ENCODE measurements at places on chromosomes 11 and 22.

DNA sequence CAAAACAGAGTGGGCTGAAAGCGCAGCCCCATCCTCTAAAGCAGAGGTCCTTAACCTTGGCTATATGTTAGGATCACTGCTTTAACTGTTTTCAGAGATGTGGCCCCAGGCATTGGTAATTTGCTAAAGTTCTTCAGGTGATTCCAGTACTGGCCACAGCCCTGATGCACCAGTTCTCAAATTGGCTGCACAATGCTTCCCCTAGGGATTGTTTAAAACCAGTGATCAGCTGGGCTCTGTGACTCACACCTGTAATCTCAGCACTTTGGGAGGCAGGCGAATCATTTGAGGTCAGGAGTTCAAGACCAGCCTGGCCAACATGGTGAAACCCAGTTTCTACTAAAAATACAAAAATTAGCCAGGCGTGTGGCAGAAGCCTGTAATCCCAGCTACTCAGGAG is 8.4 kb upstream of the IRAG1 start:
- DNase-seq: no peak

DNA sequence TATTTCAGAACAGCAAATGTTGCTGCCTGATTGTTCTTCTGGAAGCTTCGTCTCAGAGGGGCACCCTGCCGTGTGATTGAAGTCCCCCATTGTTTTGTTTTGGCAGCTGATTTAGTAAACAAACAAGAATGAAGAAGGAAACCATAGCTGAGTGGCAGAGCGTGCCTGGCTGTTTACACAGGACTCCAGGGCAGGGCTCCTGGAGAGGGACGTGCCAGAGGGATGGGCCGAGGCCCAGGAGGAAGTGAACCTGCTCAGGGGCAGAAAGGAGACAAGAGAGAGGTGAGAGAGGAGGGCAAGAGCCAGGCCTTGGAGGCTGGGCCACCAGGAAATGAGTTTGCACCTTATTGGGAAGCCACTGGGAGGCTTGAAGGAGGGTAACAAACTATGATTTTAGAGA is 85.5 kb upstream of the B3GAT1 start:
- no peak for DNase-seq

DNA sequence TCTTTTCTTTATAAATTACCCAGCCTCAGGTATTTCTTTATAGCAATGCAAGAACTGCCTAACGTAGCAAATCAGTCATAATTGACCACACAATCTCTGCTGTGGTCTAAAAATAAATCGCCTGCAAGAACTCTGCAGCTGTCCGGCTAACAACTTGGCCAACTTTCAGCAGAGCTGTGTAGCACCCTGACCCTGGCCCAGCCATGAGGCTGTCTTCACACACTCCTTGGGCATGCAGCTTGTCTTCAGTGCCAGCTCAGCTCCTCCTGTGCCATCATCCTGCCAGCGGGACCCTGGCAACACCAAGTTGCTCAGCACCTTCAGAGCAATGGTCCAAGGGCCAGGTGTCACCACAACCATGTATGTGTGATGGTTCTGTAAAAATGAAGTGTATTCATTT is 355.6 kb downstream of the OPCML start:
- DNase-seq: no peak

GRCh38 chr11:3002871-3003270 is 10.7 kb upstream of the NAP1L4 start:
- no peak for DNase-seq

DNA sequence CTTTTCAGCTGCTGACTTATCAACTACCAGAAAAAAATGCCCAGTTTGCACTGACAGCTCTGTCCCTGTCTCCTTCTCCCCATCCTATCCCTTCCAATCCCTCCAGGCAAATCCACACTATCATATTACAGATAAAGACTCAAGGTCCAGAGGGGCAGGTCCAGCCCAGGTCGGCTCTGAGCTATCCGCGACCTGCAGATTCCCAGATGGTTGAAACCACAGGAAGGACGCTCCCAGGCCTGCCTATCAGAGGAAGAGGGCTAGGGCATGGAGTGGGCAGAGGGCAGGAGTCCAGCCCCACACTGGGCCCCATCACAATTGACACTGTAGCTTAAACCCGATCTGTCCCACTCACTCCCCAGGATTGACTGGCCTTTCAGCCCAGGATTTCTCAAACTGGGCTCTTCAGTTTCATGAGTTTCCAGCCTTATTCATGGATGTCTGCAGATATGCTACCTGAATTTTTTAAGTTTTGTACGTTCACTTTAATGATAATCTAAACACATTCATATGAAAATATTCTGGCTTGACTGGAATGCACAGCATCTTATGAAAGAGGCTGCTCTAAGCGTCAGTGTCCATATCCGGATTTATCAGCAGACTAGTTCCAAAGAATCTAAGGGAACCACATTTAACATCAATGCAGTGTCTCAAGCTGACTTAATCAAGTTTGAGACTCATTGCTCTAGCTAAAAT is 16.4 kb upstream of the FCHSD2 start:
- peak; percentile 48 for DNase-seq

GRCh38 chr22:35476341-35476740 is 64.3 kb upstream of the RASD2 start:
- peak; percentile 28 for DNase-seq

GRCh38 chr22:26842103-26842502 is 184.7 kb downstream of the MIAT start:
- no peak for DNase-seq

DNA sequence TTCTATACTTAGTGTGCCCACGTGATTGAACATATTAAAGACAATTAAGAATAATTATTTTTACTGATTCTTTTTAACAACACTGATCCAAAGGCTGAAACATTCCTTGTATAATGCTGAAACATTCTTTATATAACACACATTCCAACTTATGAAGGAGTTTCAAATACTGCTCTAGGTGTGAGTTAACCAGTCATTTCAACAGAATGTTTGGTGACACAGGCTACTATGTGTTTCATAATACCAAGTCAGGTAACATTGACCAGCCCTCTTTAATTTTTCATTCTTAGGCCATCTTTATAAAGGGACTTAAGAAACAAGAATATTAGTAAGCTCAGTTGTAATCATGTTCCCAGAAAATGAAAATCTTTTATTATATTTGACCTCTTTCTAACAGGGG is 136.6 kb downstream of the ELP4 start:
- no peak for DNase-seq

DNA sequence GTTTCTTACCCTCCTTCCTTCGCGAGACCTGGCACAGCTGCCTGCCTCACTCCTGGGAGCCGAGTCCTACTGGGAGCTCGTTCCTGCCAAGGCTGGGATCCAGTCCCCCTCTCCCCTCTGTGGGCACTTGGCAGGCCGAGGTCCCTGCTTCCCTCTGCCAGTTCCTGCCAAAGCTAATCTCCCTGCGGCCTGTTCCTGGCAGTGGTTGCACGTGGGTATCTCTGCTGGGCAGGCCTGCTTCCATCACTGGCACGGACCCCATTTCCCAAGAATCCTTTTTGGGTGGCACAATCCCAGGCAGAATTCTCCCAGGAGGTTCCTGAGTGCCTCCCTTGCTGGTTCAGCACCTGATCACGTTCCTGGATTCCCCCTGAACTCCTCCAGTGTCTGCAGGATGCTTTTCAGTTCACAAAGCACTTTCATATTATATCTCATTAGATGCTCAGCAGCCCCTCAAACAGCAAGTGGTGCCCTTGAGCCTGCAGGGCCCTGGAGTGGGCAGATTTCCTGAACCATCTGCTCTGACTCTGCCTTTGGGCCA is 96.5 kb downstream of the RRM1 start:
- DNase-seq: no peak

DNA sequence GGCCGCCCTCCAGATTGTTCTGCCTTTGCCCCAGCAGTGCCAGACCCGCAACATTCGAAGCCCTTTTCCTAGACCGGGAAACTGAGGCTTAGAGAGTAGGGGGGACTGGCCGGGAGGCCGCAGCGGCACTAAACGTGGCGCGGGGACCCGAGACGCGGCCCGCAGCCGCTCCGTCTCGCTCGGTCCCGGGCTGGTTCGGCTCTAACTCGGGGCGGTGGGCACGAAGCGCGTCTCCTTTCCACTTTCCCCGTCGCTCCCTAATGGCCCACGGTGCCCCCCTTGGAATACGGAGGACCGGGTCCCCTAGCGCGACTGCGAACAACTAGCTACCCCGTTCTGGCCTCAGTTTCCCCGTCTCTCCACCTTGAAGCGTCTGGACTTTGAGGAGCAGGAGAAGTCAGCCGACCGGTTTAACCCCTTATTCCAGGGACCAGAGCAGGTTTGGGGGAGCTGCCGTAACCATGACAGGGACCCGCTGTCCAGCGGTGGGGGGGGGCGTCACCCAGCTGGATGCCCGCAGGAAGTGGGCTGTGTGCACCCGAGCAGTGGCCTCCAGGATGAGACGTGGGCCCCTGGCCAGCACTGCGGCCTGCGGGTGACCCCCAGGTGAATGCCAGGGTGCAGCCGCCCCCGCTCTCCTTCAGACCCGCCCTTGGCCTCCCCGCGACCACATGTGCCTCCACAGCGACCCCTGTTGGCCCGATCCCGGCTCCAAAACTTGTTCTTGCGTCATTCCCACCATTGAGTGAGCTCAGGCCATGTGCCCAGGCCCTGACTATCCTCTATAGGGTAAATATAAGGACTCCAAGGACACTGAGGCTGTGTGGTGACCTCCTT is 1.1 kb downstream of the CDC42EP1 start:
- peak; percentile 76 for DNase-seq

DNA sequence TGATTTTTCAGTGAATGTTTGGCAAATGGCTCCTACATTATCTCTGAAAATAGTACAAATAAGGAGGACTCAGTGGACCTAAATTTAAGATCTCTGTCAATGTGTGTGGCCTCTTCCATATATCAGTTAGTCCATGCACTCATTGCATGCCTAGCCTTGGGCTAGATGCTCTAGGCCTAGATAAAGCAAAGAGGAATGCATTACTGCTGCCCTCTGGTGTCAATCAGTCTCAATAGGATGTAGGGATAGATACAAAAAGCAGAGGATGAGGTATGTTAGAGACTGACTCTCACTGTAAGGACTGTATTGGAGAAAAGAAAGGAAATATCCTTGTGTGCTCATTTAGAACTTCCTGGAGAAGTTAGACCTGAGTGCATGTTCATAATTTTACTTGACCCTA is 42.0 kb downstream of the MS4A2 start:
- peak; percentile 8 for DNase-seq

- peak; percentile 60 for DNase-seq
Measured at GRCh38 chr11:102476812-102477211, 24.2 kb upstream of the TMEM123 start.

DNA sequence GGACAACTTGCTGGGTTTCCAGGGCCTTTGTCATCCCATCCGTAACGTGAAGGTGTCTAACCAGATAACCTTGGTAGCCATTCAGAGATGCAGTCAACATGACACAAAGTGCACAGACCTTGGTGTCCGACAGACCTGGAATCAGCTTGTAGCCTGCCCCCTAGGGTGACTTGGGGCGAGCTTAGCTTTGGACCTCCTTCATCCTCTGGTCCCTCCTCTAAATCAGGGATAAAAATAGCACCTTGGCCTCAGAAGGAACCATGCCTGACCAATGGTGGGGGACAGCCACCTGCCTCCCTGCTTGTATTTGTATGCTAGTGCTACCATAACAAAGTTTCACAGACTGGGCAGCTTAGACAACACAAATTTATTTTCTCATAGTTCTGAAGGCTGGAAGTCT is 3.7 kb downstream of the SNRPD3 start:
- no peak for DNase-seq

- DNase-seq: no peak
Measured at GRCh38 chr11:17244046-17244445, 32.5 kb upstream of the NUCB2 start.

DNA sequence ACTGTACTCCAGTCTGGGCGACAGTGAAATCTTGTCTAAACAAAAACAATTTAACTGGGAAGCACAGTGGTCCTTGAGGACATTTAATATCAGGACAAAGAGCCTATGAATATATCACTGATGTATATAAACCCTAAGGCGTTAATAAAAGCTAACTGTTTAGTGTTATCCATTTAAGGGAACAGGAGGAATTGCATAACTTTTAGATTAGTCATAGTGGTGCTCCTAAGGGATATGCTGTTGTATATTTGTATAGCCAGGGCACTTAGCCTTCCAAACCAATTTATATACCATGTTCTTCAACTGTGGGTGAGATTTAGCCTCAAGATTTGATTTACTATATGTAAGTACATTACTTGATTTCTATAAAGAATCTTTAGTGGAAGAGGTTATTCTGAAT is 3.0 kb upstream of the CHEK1 start:
- peak; percentile 18 for DNase-seq

GRCh38 chr11:72730737-72731136 is 21.5 kb downstream of the ARAP1 start:
- no peak for DNase-seq

GRCh38 chr11:120908461-120909181 is 115.3 kb upstream of the TBCEL start:
- DNase-seq: no peak

DNA sequence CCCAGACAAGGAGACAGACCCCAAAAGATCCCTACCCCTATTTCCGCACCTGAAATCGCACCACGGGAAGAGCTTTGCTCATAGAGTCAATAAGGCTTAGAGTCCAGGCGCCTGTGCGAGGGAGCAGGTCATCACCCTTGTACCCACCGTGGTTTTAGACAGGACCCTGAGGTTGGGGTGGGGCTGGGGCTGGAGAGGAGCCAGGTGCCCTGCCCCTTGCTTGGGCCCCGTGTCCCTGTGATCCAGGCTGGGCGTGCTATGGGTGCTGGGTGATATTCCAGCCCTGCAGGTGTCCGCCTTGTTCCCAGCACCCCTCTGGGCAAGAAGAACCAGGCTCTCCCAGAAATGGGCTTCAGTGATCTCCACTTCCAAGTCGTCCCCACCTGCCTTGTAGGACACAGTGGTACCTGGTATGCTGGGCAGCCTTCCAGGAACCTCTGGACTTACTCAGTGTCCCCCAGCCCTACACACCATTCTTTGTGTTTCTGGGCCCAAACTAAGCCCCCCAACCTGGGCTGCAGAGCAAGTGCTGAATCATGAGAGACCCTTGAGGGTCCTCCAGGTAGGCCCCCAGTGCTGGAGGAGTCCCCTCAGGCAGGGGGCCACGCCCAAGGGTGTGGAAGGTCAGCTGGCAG is 4.5 kb downstream of the CD81 start:
- no peak for DNase-seq

- no peak for DNase-seq
Measured at GRCh38 chr11:45617871-45618601, 47.4 kb downstream of the CHST1 start.

- DNase-seq: no peak
Measured at GRCh38 chr11:6926208-6927029, at the start of gene ZNF215. TSS of gene ZNF215 (plus strand) at chr11:6926426. CDS start at chr11:6932273, 5,847 bp downstream.

DNA sequence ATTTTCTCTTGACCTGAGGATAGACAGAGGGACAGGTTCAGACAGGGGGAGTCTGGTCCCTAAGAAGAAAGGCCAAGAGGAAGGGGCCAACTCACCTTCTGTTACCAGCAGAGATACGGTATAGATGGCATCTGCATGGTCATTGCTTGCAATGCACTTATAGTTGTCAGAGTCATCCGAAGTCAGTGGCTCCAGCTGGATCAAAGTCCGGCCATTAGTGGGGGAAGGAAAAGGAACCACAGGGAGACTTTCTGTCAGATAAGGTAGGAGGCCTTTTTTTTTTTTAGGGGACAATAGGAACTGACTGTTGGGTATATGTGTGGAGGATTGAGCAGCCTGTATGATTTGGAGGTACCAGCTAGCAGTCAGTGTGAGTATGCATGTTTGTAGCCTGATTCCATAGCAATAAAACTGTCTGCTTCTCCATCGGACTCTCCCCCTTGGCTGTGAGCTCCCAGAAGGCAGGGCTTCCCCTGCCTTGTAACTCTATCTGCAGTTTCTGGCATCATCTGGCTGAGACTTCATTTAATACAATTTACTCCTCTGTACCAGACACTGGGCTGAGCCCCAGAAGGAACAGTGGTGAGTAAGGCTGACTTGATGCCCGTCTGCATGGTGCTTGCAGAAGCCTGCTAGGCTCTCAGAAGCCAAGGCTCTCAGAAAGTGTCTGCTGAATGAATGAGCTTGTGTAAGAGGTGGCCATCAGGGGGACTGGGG is 5.7 kb downstream of the IGSF22 start:
- no peak for DNase-seq
